ENCODE measurements at places on chromosomes 5 and 9.
A peak's percentile ranks its signal among the peaks of the same experiment; 100 is the strongest.

- no peak for DNase-seq
Measured at GRCh38 chr5:36073595-36074216, 7.0 kb upstream of the UGT3A2 start.

DNA sequence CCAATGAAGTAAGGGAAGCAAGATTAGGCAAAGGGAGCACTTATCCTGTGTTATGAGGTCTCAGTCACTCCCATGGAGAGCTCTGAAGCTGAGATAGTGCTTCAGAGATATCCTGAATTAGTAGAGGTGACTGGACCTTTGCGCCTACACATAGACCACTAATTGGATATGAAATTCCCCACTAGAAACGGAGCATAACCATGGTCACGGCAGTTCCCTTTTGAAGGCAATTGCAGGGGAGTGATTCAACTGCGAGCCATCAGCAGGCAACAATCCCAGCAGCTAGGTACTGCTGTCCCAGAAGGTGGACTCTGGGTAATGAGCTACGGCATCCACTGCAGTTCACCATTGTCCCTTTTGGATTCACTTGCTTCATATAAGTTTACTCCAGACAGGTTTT is 267.7 kb upstream of the RASA1 start:
- DNase-seq, result no peak

DNA sequence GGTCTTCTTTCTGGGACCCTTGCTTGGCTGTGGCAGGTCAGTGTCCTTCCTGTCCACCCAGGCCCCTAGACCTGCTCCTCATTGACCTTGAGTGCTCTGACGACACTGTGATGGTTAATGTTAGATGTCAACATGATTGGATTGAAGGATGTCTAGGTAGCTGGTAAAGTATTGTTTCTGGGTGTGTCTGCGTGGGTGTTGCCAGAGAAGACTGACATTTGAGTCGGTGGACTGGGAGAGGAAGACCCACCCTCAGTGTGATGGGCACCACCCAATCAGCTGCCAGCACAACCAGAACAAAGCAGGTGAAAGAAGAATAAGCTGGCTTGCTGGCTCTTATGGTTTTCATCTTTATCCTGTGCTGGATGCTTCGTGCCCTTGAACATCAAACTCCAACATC is 74.5 kb downstream of the CFAP90 start:
- DNase-seq, result no peak

DNA sequence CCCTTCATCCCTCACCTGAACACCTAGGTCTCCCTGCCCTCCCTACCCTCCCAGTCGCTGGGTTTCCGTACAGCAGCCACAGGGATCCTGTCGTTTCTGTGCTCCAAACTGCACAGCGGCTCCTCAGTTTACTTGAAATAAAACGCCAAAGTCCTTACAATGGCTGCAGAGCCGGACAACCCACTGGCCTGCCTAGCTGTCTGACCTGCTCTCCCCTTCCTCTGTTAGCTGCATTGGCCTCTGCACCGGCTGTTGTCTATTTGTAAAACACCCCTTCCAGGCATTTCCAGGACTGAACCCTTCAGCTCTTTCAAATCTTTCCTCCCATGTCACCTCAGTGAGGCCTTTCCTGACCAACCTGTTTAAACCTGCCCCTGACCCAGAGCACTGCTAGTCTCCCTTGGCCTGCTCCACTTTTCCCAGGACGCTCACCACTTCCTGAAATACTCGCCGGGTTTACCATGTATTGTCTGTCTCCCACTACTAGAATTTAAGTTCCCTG is 9.1 kb upstream of the MGAT1 start:
- peak; percentile 53 for DNase-seq

DNA sequence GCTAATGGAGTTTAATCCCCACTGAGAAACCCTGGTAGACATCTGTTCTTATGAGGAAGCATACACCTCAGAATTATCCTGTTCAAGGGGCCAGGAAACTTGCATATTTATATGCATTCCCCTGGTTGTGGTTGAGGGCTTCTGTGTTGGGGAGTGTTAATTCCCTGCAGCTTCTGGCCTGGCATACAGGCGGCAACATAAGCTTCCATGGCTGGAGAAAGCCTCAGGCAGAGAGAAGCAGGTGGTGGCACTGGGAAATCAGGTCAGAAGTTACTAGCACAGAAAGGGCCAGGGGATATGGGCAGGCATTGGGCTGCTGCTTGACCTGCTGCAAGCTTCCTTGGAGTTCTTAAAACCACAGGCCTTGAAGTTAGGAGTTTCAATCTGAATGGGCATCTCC is 166.1 kb upstream of the SEMA6A start:
- no peak for DNase-seq

- DNase-seq, result no peak
Measured at GRCh38 chr5:172999974-173000373, 16.4 kb downstream of the ATP6V0E1 start.

GRCh38 chr9:16154521-16155078 is 601.8 kb downstream of the CCDC171 start:
- no peak for DNase-seq

DNA sequence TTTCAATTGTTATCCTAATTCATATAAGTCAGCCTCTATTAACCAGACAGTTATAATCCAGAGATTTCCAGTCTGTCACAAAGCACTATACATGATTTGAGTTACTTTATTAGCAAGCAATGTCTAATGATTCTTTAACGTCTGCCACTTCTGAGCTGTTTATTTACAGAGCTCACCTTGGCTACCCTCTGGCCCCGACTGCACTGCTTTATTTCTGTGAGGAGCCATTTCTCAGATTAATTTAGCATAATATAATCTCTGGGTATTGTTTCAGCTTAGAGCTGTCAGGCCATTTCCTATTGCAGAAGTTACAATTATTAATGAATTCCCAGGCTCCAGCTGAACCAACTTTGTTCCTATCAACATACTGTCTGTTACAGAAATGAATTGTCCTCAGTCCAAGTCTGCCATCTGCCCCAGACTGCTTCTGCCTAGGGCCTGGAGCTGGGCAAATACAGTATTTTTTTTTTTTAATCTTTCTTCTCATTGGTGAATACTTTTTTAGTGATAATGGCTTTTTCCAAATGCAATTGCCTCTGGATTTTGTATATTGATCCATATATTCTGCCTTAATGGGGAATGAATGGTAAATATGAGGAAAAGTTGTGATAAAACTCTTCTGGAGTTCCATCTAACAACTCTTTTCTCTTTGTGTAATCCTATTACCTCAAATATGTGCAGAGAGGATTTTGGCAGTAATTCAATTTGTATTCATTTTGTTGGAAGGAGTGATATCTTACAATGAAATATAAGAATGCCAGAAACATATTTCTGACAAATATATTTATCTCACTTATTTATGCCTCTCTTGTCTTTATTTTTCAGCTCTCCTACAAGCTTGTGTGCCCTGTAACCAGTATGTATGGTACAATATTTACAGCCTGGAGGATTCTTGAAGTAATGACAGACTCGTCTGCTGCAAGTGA is 104.7 kb downstream of the FOCAD start:
- no peak for DNase-seq

GRCh38 chr5:110371011-110371724 is 355.3 kb downstream of the TMEM232 start:
- no peak for DNase-seq
